ENCODE measurements at places on chromosomes 1 and 21.

GRCh38 chr21:19261731-19262376, 858.3 kb upstream of the TMPRSS15 start:
- DNase-seq: no peak

GRCh38 chr1:33363470-33363861, 42.6 kb upstream of the A3GALT2 start:
- DNase-seq: no peak

DNA sequence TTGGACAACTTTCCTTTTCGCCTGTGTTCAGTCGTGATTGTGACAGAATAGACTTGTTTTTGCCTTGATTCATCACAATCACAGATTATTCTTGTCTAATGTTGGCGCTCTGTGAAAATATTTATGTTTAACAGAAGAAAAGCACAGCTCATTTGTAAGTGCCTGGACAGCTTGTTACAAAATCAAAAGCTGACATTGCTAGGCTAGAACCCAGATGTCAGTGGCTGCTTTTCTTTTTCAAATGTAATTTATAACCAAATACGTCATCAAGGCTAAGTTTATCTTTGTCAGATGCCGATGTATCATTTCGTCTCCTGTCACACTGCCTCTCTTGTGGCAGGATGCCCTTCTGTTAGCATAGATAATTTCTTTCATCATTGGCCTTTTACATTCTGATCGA, 1227.3 kb downstream of the PLA2G4A start:
- no peak for DNase-seq

DNA sequence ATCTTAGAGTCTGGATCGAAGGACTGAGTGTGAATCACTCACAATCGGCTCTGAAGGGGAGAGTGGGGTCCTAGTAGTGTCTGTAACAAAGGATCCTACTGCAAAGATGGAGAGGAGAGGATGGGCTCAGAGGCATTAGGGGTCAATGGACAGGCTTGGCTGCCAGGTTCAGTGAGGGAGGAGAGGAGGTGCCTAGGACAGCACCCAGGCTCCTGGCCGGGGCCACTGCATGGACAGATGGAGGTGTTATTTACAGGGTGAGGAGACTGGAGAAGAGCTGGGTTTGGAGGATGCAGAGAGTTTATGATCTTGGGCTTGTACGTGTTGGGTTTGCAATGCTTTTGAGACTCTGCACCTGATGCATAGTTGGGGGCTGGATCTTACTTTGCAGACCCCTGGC, 658.9 kb downstream of the PTPRU start:
- no peak for DNase-seq

DNA sequence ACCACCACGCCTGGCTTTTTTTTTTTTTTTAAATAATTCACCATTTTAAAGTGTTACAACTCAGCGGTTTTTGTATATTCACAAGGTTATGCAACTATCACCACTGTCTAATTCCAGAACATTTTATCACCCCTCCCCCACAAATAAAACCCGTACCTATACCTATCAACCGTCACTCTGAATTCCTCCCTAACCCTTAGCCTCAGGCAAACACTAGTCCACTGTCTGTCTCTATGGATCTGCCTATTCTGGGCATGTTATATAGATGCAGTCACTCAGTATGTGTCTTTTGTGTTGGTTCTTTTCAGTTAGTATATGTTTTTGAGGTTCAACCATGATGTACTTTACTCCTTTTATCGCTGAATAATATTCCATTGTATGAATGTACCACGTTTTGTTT, 19.3 kb upstream of the GRHL3 start:
- DNase-seq: no peak

DNA sequence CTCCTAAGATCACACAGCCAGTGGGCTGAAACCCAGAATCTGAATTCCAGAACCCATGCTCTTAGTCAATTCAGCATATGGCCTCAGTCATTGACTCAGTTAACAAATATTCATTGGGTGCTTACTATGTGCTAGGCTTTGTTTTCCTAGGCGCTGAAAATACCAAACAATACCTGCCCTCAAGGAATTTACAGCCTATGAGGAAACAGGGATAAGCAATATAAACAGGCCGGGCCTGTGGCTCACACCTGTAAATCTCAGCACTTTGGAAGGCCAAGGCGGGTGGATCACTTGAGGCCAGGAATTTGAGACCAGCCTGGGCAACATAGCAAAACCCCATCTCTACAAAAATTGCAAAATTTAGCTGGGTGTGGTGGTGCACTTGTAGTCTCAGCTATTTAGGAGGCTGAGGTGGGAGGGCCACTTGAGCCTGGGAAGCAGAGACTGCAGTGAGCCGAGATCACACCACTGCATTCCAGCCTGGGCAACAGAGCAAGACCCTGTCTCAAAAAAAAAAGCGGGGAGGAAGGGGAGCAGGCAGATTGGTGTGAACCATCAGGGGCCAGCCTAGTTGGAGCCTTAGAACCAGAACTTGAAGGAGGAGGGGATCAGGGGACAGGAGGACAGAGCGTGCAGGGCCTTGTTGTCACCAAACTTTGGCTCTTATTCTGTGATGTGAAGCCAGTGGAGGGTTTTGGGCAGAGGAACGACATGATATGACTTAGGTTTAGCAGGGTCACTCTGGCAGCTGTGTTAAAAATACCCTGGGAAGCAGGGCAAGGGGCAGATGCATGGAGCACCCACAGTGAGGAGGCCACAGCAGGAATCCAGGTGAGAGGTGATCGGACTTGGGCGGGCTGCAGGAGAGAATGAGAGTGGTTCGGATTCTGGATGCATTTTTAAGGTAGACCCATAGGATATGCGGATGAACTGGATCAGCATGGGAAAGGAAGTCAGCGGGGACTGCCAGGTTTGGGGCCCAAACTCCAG, 5.8 kb downstream of the TINAGL1 start:
- peak; percentile 89 for DNase-seq

GRCh38 chr1:164423136-164423535, 135.8 kb upstream of the PBX1 start:
- no peak for DNase-seq

GRCh38 chr1:26471498-26472319, 531 bp upstream of the HMGN2 start:
- peak; percentile 59 for DNase-seq

DNA sequence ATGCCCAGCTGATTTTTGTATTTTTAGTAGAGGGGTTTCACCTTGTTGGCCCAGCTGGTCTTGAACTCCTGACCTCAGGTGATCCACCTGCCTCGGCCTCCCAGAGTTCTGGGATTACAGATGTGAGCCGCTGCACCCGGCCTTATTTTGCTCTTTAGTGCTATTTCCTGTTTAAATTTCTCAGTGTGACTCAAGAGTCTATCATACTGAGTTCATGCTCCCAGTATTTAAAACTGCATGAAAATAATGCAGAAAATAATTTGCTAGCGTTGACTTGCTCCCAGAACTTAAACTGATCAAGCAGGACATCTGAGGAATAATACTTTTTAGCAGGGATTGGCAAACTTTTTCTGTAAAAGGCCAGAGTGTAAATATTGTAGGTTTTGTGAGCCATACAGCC, 86.4 kb upstream of the C1orf21 start:
- peak; percentile 12 for DNase-seq

GRCh38 chr1:40141878-40142535, 19.2 kb upstream of the RLF start:
- DNase-seq: no peak

DNA sequence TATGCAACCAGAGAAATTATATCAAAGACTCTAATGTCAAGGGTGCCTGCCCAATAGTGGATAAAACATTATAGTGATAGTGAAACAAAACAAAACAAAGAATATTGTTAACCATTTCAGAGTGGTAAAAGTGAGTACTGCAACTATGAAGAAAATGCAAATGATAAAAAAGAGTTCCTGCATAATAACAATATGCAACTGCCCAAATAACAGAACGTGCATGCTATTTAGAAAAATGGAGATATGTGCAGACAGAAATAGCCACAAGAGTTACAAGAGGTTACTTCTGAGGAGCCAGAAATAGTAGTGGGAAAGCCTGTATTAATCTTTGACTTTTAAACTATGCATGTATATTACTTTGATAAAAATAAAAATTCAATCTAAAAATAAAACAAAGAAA, 302.5 kb downstream of the NEGR1 start:
- no peak for DNase-seq

- DNase-seq: no peak
Measured at GRCh38 chr21:17640821-17641220, 28.1 kb upstream of the BTG3 start.

DNA sequence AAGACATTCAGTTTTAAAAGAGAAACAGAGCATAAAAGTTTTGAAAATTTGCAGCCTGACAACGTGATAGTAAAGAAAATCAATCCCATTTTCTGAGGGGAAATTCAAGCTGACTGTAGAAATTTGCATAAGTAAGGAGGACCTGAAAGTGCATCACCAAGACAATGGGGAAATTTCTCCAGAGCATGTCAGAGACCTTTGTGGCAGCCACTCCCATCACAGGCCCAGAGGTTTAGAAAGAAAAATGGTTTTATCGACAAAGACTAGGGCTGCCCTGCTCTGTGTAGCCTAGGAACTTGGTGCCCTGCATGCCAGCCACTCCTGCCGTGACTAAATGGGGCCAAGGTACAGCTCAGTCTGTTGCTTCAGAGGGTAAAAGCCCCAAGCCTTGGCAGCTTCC, 1640.2 kb upstream of the PRMT6 start:
- no peak for DNase-seq

DNA sequence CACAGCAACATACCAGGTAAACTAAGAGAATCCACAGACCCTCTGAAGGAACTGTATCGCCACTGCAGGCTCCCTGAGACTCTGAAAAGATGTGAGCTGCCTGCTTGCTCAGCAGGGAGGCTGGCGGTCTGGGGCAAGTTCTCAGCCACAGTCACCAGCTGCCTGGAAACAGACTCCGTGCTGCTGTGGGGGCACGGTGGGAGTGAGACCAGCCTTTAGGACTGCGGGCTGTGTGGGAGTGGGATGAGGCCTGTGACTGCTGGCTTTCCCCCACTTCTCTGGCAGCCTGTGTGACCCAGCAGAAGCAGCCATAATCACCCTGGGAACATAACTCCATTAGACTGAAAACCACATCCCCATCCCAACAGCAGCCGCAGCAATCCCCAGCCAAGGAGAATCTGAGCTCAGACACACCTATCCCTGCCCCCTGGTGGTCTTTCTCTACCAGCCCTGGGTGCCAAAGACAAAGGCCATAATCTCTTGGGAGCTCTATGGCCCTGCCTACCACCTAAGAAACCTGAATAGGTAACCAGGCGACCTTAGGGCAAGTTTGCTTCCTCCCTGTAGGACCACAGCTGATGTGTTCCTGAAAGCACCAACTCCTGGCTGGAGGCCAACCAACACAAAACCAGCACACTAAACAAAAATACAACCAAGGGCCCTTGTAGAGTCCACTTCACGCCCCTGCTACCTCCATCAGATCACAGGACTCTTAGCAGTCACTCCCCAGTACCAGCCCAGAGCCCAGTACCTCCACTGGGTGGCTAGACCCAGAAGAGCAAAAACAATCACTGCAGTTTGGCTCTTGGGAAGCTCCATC, 151.5 kb downstream of the SMYD3 start:
- no peak for DNase-seq

DNA sequence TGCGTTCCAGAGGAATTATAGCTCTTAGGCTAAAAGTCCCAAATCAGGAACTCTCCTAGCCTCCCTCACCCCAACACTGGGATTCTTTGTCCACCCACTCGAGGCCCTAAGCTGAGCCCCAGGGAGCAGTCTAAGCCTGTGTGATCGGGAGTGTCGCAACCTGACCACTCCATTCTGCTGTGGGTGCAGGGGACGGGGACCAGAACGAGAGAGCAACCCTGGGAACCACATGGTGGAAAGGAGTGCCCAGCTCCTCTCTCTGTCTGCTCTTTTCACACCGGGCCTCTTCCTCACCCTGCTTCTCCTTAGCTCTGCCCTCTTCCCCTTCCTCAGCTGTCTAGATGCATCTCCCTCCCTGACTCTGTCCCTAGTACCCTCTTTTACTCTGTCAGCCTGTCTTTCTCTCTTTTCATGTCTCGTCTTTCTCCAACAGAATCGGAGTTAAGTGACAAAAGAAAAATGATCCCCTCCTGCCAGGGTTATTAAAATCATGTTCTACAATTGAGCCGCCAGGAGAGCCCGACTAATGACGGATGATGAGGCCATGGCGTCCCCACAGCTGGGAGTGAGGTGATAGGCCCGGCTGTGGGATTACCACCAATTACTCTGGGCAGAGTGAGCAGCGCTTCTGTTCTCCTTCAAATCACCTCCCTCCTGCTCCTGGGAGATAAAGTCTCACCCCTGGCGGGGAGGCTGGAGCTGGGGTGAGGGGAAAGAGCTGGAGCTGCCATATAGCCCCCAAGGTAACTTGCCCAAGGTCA, 34.5 kb upstream of the CSF3R start:
- no peak for DNase-seq

Measured in PC-3 (cell line).